Activated B cell treated with CpG ODN at 0.5 μM for 24 hours (primary cell): ENCODE measurements at places on chromosomes 11 and 22. TPM values are rescaled to one million over a fixed set of nuclear protein-coding genes. Genes with fewer than 3 reads are reported as not detected.
A peak's percentile ranks its signal among the peaks of the same experiment; 100 is the strongest.

GRCh38 chr11:63682066-63683021, 1.0 kb downstream of the RTN3 start:
- H3K36me3 ChIP-seq, result peaks cover 6% of the 10 kb centered on the region
- peak overlapping the region; percentile 86 for H3K27ac ChIP-seq
- no peaks in the 10 kb centered on the region for H3K27me3 ChIP-seq
- H3K4me1 ChIP-seq, result peaks cover 25% of the 10 kb centered on the region
- H3K4me3 ChIP-seq, result peak overlapping the region; percentile 94

- no peak for DNase-seq
- H3K36me3 ChIP-seq, result peaks cover 87% of the 10 kb centered on the region
- H3K27ac ChIP-seq, result no peak overlapping the region
- H3K4me3 ChIP-seq, result no peak overlapping the region
- no peaks in the 10 kb centered on the region for H3K4me1 ChIP-seq
- no peaks in the 10 kb centered on the region for H3K27me3 ChIP-seq
These were observed 43.9 kb upstream of the PARVG start for GRCh38 chr22:44136786-44137185.

DNA sequence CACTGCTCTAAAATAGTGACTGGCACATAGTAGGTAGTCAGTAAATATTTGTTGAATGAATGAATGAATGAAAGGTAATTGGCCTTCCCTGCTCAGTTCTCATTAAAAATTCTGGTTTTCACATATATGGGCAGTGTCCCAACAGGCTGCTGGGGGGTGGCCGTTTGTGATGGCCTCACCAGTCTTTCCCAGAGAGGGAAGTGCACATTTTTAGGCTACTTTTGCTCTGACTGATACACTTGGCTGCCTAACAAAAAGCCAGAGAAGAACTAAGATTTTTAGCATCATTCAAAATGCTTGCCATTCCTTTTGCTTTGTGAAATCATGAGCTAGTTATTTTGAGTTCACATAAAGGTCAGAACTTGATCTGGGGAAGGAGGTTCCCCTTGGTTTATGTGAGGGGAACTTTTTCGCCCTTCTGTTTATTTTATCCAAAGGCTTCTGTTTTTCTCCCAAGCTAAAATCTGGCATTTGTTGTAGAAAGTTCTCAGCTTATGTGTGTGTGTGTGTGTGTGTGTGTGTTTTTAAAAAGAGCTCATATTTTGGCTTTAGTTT, 83.1 kb downstream of the PTPRJ start:
- no peak overlapping the region for H3K4me3 ChIP-seq
- H3K27me3 ChIP-seq, result no peaks in the 10 kb centered on the region
- H3K4me1 ChIP-seq, result peaks cover 56% of the 10 kb centered on the region
- peaks cover 12% of the 10 kb centered on the region for H3K36me3 ChIP-seq
- H3K27ac ChIP-seq, result peak overlapping the region; percentile 12

GRCh38 chr11:75949023-75949672, 134.1 kb downstream of the UVRAG start:
- DNase-seq, result no peak
- no peaks in the 10 kb centered on the region for H3K27me3 ChIP-seq
- H3K27ac ChIP-seq, result no peak overlapping the region
- no peak overlapping the region for H3K4me3 ChIP-seq
- peaks cover 9% of the 10 kb centered on the region for H3K36me3 ChIP-seq

- H3K27me3 ChIP-seq, result no peaks in the 10 kb centered on the region
- no peak overlapping the region for H3K4me3 ChIP-seq
- DNase-seq, result no peak
- peaks cover 20% of the 10 kb centered on the region for H3K36me3 ChIP-seq
- peaks cover 31% of the 10 kb centered on the region for H3K4me1 ChIP-seq
- H3K27ac ChIP-seq, result no peak overlapping the region
These were observed 27.1 kb downstream of the RNF169 start for GRCh38 chr11:74775762-74776161.

- H3K27ac ChIP-seq, result no peak overlapping the region
- H3K36me3 ChIP-seq, result no peaks in the 10 kb centered on the region
- peak overlapping the region; percentile 48 for H3K4me3 ChIP-seq
- peaks cover 4% of the 10 kb centered on the region for H3K4me1 ChIP-seq
- H3K27me3 ChIP-seq, result peaks cover 33% of the 10 kb centered on the region
These were observed 1.3 kb downstream of the CARD10 start for GRCh38 chr22:37517826-37518450.

The HMBS gene
- 17.5 and 26.9 TPM in 2 replicates for total RNA-seq
